CD4-positive, CD25-positive, alpha-beta regulatory T cell (primary cell): ENCODE measurements at places on chromosomes 5 and 9. TPM values are rescaled to one million over a fixed set of nuclear protein-coding genes. Genes with fewer than 3 reads are reported as not detected.
A peak's percentile ranks its signal among the peaks of the same experiment; 100 is the strongest.

Gene EGR1
- 0.38 TPM for polyA plus RNA-seq

Gene PPP2R2B
- polyA plus RNA-seq, result 11.0 TPM

Gene SLC23A1
- polyA plus RNA-seq, result 0.09 TPM

Gene TUSC1
- polyA plus RNA-seq, result not detected

Gene CATSPER3
- 0.37 TPM for polyA plus RNA-seq

Gene C9orf153
- polyA plus RNA-seq, result not detected

GRCh38 chr5:103340717-103341388 is 82.3 kb downstream of the MACIR start:
- H3K4me3 ChIP-seq, result peak overlapping the region; percentile 14
- DNase-seq, result peak; percentile 68
- H3K27ac ChIP-seq, result no peak overlapping the region
- H3K27me3 ChIP-seq, result no peaks in the 10 kb centered on the region

DNA sequence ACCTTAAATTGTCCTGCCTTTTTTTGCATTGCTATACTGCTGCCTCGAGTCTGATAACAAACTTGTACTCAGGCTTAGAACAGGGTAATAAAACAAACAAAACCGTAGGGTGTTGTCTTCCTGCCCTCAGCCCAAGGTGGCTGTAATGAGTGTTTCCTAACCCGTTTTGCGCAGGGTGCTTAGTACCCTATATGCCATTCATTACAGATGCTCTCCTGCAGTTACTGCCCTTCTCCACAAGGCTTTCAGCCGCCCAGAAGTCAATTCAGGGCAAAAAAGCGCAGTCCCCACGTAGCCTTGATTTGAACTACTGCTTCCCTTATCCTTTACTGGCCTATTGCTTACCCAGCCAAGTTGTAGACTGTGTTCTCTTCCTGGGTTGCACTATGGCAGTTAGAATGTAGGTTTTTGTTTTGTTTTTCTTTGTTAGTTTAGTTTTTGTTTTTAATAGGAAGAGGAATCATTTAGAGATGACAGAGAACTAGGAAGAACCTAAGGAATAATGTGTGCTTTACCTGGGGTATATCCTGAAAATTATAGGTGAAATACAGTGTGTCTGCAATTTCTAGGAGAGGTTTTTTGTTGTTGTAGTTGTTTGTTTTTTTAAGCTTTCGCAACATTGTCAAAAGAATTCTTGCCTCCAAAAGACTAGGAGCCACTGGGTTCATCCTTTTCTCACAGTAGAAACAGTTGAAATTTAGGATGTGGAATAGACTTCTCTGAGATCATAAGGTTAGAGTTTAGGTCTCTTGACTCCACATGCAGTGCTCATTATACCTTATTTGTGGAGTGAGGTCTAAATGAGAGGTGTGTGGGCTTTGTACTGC is 1.3 kb downstream of the HMGXB3 start:
- peak overlapping the region; percentile 97 for H3K4me3 ChIP-seq
- peaks cover 24% of the 10 kb centered on the region for H3K36me3 ChIP-seq
- H3K4me1 ChIP-seq, result peaks cover 29% of the 10 kb centered on the region
- DNase-seq, result peak; percentile 92
- peak overlapping the region; percentile 85 for H3K27ac ChIP-seq
- H3K27me3 ChIP-seq, result no peaks in the 10 kb centered on the region

DNA sequence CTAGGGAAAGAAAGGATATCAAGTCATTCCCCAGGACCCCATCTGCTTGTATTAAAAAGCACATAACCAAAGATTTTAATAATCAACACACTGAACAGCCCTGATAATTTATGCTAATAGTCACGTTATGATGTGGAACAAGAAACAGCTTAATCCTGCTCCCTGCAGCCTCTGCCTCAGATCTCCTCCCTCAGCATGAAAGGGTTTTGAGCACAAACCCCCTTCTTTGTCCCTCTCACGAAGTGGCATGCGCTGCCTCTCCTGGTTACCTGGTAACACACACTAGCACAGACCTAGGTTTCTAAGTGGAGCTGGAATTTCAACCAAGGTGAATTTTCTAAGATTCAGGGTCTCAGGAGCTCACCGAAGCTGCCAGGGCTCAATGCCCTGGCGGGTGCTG is 5.1 kb downstream of the IGFBPL1 start:
- no peak overlapping the region for H3K27ac ChIP-seq
- no peak for DNase-seq
- peaks cover 9% of the 10 kb centered on the region for H3K27me3 ChIP-seq
- no peaks in the 10 kb centered on the region for H3K36me3 ChIP-seq

GRCh38 chr9:87793292-87793691 is 67.4 kb downstream of the CTSL start:
- no peaks in the 10 kb centered on the region for H3K27me3 ChIP-seq
- H3K27ac ChIP-seq, result no peak overlapping the region
- DNase-seq, result no peak

DNA sequence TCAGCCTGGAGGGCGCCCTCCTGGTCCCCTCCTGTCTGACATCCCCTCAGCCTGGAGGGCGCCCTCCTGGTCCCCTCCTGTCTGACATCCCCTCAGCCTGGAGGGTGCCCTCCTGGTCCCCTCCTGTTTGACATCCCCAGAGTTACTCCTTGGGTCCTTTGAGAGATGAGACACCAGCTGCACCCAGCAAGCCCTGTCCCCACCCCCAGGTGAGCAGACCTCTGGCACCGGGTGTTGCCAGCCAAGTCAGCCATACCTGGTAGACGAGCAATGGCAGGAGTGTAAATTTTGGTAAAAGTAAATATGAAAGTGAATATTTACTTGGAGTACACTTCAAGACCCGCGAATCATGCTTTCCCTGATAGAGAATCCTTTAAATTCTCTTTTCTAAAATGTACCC is 25.4 kb downstream of the EXOC3 start:
- peaks cover 12% of the 10 kb centered on the region for H3K36me3 ChIP-seq
- H3K4me1 ChIP-seq, result peaks cover 34% of the 10 kb centered on the region
- H3K27me3 ChIP-seq, result no peaks in the 10 kb centered on the region
- no peak for DNase-seq
- no peak overlapping the region for H3K4me3 ChIP-seq

GRCh38 chr5:83632874-83633273 is 87.8 kb downstream of the HAPLN1 start:
- H3K36me3 ChIP-seq, result no peaks in the 10 kb centered on the region
- no peak overlapping the region for H3K4me3 ChIP-seq
- no peak overlapping the region for H3K27ac ChIP-seq
- no peaks in the 10 kb centered on the region for H3K4me1 ChIP-seq

GRCh38 chr5:36875051-36875789 is 1.3 kb upstream of the NIPBL start:
- H3K4me1 ChIP-seq, result peaks cover 52% of the 10 kb centered on the region
- H3K27me3 ChIP-seq, result no peaks in the 10 kb centered on the region
- peak; percentile 47 for DNase-seq
- no peaks in the 10 kb centered on the region for H3K36me3 ChIP-seq

DNA sequence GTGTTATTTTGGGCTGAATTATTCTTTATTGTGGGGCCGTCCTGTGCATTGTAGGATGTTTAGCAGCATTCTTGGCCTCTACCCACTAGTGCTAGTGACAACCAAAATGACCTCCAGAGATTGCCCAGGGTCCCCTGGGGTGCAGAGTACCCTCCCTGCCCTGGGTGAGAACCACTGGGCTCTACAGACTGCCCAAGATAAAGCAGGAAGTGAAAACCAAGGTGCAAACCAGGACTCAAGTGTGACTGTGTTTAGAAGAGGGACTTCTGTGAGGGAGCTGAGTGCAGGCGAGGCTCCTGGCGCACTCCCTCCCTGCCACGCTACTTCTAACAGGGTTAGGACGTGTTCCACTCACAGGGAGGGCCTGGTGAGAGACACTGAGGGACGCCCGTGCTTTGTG is 41.6 kb downstream of the USP20 start:
- H3K4me3 ChIP-seq, result no peak overlapping the region
- no peaks in the 10 kb centered on the region for H3K27me3 ChIP-seq
- H3K27ac ChIP-seq, result no peak overlapping the region
- H3K4me1 ChIP-seq, result peaks cover 6% of the 10 kb centered on the region
- no peak for DNase-seq

GRCh38 chr9:89685698-89686097 is 80.9 kb downstream of the GADD45G start:
- H3K27ac ChIP-seq, result no peak overlapping the region
- no peaks in the 10 kb centered on the region for H3K27me3 ChIP-seq
- no peaks in the 10 kb centered on the region for H3K36me3 ChIP-seq

- H3K4me1 ChIP-seq, result no peaks in the 10 kb centered on the region
- H3K27me3 ChIP-seq, result no peaks in the 10 kb centered on the region
- no peak for DNase-seq
- no peak overlapping the region for H3K4me3 ChIP-seq
- H3K27ac ChIP-seq, result no peak overlapping the region
- no peaks in the 10 kb centered on the region for H3K36me3 ChIP-seq
Measured at GRCh38 chr9:34034698-34035065, 14.0 kb downstream of the UBAP2 start.

- no peaks in the 10 kb centered on the region for H3K36me3 ChIP-seq
- no peak overlapping the region for H3K4me3 ChIP-seq
- peaks cover 2% of the 10 kb centered on the region for H3K27me3 ChIP-seq
- DNase-seq, result no peak
Measured at GRCh38 chr9:107632661-107633060, 143.1 kb upstream of the KLF4 start.

GRCh38 chr9:35611230-35611797 is 6.3 kb downstream of the TESK1 start:
- H3K4me3 ChIP-seq, result no peak overlapping the region
- no peak overlapping the region for H3K27ac ChIP-seq
- no peaks in the 10 kb centered on the region for H3K27me3 ChIP-seq
- H3K36me3 ChIP-seq, result peaks cover 25% of the 10 kb centered on the region
- H3K4me1 ChIP-seq, result peaks cover 6% of the 10 kb centered on the region

- no peak overlapping the region for H3K4me3 ChIP-seq
- H3K36me3 ChIP-seq, result no peaks in the 10 kb centered on the region
- H3K27me3 ChIP-seq, result no peaks in the 10 kb centered on the region
- H3K27ac ChIP-seq, result no peak overlapping the region
- no peak for DNase-seq
Measured at GRCh38 chr5:95358320-95358719, 32.8 kb upstream of the FAM81B start.

DNA sequence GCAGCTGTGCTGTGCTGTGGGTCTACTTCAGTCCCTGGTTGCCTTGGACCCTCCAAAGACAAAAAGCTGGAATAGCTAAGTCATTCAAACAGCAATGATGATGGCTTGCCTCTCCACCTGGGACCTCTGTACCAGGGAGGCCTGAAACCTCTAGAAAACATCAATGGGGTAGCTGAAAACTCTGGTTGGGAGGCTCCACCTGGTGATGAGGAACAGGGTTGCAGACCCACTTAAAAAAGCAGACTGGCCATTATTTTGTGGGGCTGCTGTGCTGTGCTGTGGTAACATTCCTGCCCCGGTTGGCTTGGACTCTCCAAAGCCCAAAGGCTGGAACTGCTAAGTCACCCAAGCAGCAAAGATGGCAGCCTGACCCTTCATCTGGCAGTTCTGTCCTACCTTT is 839.3 kb upstream of the ARRDC3 start:
- no peaks in the 10 kb centered on the region for H3K27me3 ChIP-seq
- H3K4me1 ChIP-seq, result no peaks in the 10 kb centered on the region
- H3K36me3 ChIP-seq, result no peaks in the 10 kb centered on the region
- no peak overlapping the region for H3K27ac ChIP-seq
- DNase-seq, result no peak
